ENCODE measurements at places on chromosomes 7 and 10. TPM values are rescaled to one million over a fixed set of nuclear protein-coding genes. Genes with fewer than 3 reads are reported as not detected.

- no peak for DNase-seq
Observed at GRCh38 chr7:98779800-98780587, 89.8 kb downstream of the TMEM130 start.

- no peak for DNase-seq
Observed at GRCh38 chr10:34403512-34403911, 411.6 kb downstream of the PARD3 start.

GRCh38 chr7:90569368-90569767 is 26.8 kb upstream of the CDK14 start:
- no peak for DNase-seq

- DNase-seq = no peak
Observed at GRCh38 chr7:134018306-134018705, 108.8 kb upstream of the LRGUK start.

The STK32C gene
- 14.5 TPM for total RNA-seq

The NPY4R gene
- total RNA-seq = 9.3 TPM

The MEOX2 gene
- 0.69 TPM for total RNA-seq
